Stimulated activated CD4-positive, alpha-beta T cell treated with anti-CD3 and anti-CD28 coated beads, Interleukin-2, amount 100 ng/mL, for 24 hours (primary cell): ENCODE measurements at places on chromosomes 16 and 17.
A peak's percentile ranks its signal among the peaks of the same experiment; 100 is the strongest.

DNA sequence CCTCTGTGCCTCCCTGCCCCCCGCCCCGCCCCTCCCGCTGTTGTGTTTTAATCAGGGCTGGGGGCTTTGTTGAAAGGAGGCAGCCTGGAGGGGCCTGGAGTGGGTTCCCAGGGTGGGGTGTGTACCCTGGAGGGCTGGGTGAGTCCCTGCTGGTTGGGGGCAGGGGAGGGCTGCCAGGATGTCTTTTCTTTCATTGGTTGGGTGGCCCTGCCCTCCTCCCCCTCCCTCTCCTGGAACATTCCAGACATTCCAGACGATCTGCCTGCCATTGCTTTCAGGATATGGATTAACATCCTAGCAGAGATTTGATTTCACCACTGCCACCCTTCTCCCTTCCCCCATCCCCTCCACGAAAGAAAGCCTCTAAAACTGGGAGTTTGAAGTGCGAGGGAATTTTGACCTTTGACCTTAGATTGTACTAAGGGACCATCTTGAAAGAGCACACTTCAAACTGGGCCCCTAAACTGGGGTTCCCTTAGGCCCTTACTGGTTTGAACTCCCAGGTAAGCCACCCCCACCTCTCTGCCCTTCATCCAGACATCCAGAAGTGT lies 25.3 kb downstream of the IGF2BP1 start:
- DNase-seq: no peak

- DNase-seq: no peak
These were observed 27.0 kb downstream of the POLR3E start for GRCh38 chr16:22323959-22324786.

DNA sequence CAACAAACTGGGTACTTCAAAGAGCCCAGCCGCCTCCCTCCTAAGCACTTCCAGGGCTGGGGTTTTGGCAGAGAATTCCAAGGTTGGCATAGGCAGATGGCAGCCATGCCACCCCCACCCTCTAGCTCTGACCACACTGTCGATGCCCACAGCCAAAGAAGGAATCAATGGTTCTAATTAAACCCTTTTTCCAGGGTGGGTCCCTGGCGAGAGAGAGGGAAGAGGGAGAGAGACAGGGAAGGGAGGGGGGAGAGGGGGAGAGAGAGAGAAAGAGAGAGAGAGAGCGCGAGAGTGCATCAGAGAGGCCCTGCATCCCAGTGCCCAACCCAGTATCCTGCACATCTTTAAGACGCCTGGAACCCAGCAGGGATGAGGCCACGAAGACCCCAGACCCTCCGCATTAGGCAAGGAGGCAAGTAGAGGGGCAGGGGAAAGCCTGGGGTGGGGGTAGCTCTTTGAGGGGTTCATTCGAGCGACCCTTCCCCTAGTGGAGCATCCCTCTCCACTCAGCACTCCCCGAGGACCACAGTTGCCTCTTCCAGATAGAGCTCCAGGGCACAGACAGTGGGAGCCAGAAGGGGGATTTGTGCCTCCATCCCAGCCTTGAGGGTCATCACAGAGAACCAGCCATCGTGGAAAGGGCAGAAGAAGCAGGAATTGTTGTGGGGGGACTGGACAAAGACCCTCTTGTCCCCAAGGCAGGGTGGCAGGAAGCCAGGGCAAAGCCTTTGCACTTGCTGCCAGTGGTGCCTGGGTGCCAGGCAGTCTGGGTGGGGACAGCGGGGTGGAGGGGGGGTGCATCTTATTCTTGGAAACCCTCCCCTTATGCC lies 2.6 kb downstream of the SRCIN1 start:
- DNase-seq: no peak

GRCh38 chr16:11949527-11949926 lies 7.7 kb upstream of the NPIPB2 start:
- DNase-seq: no peak

DNA sequence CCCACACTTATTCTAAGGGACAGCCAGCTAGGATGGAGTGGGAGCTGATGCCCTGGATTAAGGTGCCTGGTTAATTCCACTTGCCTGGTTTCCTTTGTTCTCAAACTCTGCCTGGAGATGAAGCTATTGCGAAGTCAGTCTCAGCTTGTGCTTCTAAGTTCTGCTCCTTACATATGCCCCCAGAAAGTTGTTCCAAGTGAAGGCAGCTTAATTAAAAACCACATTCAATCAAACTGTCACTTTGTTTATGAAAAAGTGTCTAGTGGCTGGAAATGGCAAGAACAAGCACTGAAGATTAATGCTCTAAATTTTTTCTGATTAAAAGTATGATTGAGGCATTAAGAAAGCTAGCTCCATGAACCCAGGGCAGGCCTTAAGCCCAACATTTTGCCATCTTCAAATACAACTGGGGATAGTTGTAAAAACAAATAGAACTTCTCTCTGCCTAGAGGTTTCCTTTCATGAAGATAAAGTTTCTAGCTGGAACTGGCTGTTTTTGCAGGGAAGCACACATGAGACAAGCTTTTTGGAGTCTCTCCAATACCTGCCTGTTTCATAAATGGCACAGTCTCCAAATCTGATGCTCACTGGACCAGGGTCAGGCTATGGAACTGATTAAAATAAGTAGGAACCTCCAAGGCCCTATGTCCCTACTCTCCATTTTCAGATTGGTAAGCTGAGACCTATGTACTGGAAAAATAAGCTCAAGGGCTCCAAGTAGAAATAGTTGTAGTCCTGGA lies 100.9 kb downstream of the GRIN2A start:
- no peak for DNase-seq

GRCh38 chr17:12616161-12616560 lies 49.5 kb upstream of the MYOCD start:
- DNase-seq: no peak

- DNase-seq: no peak
These were observed 72.7 kb upstream of the MYOCD start for GRCh38 chr17:12592941-12593340.

DNA sequence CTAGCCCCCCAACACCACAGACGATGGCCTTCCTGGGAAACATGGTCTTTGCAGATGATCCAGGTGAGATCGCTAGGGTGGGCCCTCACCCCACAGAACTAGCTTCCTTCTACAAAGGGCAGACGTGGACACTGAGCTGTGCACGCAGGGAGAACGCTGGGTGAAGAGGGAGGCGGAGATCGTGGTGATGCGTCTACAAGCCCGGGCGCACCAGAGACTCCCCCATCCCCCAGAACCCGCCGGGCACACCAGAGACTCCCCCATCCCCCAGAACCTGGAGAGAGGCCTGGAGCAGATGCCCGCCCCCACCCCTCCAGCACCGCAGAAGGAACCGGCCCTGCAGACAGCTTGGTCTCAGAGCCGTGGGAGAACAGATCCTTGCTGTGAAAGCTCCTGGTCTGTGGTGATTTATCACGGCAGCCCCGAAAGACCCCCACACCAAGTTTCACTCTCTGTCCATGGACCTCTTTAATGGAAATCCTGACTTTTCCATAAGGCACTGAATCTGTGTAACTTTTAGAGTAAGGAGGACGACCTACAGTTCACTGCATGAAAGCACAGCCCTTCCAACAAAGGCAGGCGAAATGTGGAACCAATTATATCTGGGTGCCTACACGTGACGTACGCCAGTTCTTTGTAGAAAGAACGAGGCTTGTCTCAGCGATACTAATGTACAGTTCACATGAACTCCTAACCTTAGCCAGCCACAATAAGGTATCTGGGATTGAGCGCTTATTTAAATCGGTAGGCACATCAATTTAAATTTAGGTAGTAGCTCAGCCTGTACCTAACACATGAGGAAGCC lies 88.5 kb downstream of the ANKRD11 start:
- no peak for DNase-seq

DNA sequence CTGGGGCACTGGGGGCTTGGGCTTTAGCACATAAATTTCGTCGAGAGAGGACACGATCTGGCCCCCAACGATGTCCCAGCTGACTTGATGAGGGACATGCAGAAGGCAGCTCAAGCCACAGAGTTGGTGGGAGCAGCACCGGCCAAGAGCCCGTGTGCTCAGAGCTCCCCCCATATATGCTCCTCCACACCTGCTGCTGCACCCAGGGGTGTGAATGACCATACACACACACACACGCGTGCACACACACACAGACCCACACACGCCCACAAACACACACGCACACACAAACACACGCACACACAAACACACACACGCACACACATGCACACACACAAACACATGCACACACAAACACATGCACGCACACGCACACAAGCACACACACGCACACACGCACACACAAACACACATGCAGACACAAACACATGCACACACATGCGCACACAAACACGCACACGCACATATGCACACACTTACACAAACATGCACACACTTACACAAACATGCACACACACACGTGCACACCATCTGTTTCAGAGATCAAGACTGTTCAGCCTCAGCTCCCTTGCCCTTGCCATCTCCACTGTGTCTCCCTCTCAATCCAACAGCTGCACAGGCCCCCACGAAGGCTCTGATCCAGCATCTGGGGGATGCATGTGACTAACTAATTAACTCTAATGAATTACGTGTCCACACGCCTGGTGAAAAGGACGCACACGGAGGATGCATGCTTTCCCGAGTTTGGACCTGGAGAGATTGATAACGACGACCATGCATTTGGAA lies 85.6 kb upstream of the TNRC6C start:
- DNase-seq: no peak

DNA sequence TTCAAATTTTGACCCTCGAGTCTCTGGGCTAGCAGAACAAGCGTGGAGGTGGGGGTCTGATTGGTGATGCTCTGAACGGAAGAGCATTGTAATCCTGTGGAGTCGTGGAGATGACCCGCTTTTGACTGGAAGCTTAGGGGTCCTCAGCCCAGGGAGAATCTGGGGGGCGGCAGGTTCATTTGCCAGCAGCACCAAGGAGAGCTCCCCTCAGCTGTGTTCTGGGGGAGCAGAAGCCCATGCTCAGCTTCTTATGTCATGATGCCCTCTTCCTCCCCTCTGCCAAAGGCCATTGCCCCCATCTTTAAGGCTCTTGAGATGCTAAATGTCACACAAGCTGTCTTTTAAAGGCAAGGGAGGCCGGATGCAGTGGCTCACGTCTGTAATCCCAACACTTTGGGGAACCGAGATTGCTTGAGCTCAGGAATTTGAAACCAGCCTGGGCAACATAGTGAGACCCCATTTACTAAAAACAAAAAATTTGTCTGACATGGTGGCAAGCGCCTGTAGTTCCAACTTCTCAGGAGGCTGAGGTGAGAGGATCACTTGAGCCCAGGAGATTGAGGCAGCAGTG lies 19.3 kb downstream of the LDHD start:
- no peak for DNase-seq

- no peak for DNase-seq
These were observed 163.5 kb downstream of the SDK2 start for GRCh38 chr17:73480740-73481139.

- no peak for DNase-seq
These were observed 23.7 kb downstream of the NCOR1 start for GRCh38 chr17:16191604-16192003.

- peak; percentile 65 for DNase-seq
These were observed 25.7 kb downstream of the IRF8 start for GRCh38 chr16:85924675-85925074.

DNA sequence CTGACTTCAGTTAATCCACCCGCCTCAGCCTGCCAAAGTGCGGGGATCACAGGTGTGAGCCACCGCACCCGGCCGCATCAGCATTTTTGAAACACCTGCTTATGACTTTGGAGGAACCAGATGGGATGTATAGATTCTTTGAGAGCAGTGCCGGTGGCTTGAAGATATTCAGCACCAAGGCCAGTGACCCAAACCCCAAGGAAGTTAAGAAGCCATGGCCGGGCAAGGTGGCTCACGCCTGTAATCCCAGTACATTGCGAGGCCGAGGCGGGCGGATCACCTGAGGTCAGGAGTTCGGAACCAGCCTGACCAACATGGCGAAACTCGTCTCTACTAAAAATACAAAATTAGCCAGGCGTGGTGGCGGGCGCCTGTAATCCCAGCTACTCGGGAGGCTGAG lies 43.9 kb downstream of the TRARG1 start:
- no peak for DNase-seq

DNA sequence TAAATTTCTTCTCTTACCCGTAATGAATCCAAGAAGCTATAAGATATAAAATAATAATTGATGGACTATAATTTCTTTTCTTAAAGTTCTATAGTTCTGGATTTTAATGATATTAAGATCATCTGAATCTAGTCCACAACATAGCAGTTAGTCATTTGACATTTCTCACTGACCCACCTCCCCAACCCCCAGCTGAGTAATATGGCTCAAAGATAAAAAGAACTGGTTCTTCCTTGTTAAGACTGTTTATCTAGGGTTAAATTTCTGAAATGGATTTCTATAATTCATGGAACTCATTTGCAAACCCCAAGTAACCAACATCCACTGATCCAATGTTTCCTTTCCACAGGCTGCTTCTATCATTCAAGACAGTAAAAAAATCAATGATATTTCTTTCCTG lies 133.9 kb upstream of the SOX9 start:
- no peak for DNase-seq

DNA sequence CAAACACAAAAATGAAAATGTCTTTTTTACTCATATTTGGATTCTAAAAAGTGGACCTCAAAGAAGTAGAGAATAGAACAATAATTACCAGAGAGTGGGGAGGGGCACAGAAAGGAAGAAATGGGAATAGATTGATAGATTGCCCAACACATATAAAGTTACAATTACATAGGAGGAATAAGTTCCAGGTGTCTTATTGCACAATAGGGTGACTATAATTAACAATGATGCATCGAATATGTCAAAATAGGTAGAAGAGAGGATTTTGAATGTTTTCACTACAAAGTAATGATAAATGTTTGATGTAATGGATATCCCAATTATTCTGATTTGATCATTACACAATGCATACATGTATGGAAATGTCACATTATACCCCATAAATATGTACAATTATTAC lies 556.0 kb downstream of the CDH8 start:
- no peak for DNase-seq

GRCh38 chr17:7177954-7178477 lies 1.2 kb downstream of the ASGR1 start:
- DNase-seq: no peak

DNA sequence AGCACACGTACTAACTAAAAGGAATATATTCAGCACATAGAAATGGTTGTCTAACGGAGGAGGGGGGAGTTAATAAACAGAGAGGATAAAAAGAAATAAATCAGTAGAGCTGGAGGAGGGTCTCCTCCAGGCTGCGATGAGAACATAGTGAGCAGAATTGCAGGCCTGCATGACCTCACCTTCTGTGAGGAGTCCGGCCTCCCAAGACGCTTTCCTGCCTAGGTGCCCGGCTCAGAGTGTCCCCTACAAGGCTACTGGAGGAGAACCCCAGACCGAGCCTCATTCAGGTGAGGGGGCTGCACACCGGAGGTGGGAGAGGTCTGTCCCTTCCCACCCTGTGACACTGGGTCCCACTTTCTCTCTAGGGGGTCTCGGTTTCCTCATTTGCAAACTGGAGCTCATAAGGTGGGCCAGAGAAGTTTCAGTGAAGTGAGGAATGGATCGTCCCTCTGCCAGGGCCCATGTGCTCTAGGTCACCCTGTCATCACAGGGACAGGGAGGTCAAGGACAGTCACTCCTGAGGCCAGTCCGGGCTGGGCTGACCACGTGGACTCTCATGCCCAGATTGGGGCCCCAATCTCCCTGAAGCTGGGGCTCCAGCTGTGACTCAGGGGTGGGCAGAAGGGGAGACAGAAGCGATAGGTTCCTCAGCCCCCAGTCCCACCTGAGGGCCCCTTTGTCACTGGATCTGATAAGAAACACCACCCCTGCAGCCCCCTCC lies 3.3 kb upstream of the HBM start:
- DNase-seq: no peak
